ENCODE measurements at places on chromosomes 1 and 21.

- DNase-seq = no peak
Measured at GRCh38 chr1:205920861-205921569, 22.2 kb downstream of the SLC26A9 start.

DNA sequence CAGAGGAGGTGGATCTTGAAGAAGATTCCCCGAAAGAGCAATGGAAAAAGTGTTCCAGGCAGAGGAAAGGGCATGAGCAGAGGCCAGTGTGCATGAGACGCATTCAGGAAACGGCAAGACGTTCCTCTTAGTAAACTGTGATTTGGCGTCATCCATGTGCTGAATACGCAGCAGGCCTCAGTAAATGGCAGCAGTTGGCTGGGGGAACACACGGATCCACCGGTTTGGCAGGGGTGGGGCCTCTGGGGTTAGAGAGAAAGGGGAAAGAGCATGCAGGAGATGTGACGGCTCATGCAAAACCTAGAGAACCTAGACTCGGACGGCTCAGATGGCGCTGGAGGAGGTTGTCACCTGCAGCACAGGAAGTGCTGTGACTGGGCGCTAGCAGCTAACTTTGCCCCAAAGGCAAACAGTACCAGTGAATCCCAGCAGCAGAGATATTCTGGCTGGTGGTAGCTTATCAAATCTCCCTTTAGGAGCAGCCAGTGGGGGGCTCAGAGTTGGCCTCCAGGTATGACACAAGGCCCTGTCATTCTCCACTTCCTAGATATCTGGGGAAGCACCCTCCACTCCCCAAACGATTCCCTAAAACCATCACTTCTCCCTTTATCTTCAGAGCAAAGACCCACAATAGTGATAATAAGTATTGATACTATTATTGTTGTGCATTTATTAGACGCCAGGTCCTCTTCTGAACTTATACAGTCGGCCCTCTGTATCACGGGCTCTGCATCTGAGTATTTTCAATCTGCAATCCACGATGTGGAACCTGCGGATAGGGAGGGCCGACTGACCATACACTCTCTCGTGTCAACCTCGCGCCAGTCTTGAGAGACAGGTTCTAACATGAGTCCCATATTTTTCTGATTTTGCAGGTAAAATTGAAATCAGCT lies 7.6 kb downstream of the LAPTM5 start:
- DNase-seq = peak; percentile 85

DNA sequence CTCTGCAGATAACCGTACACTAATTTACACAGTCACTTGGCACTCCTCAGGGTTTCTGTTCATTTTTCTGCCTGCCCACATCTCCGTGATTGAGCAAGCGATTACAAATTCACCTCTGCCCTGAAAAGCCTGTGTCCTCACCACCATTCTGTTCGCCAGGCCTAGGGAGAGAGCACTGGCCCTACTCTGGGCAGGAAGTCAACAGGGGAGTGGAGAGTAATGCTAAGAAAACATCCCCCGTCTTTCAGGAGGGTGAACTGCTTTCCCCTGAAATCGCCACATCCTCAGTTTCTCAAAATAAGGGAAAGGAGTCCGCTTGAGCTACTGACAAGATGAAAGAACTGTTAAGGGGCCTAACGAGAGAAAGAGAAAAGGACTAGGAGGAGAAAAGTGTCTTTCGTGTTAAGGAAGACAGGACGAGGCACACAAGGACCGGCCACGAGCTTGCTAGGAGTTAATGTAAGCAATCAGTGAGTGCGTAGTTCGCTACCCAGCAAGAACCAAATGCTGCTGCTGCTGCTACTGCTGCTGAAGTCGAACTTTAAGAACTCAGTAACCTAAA lies 632 bp downstream of the PEX19 start:
- DNase-seq = peak; percentile 53

GRCh38 chr1:179353546-179353945 lies 12.2 kb upstream of the AXDND1 start:
- DNase-seq = no peak

DNA sequence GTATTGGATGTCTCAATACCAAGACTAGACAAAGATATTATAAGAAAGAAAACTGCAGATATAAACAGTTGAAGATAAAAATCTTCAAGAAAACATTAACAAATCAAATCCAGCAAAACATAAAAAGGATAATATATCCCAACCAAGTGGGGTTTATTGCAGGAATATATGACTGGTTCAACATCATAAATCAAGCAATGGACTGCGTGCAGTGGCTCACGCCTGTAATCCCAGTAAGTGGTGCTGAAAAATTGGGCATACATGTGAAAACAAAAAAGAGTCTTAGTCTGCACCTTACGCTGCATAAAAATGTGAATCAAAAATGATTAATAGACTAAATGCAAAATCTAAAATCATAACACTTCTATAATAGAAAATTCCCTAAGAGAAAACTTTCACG lies 112.9 kb upstream of the PDE4B start:
- DNase-seq = no peak

- DNase-seq = no peak
Measured at GRCh38 chr1:245611251-245611650, 456.5 kb downstream of the KIF26B start.

GRCh38 chr1:152906023-152906565 lies 2.3 kb upstream of the IVL start:
- DNase-seq = no peak

DNA sequence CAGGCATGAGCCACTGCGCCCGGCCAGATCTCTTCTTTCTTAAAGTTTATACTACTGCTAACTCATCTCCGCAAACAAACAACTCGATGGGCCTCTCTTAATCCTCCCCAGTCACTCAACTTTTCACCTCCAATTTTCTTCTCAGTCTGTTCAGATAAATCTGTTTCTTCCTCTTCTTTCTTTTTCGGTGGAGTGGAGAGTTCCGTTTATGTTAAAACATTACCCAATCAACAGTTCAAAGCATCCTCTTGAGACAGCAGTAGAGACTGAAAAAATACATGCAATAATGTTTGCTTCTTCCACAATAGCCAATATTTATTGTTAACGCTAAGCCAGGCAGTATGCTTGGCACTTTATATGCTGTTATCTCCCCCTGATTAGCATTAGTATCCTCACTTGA lies 1.4 kb upstream of the ANKRD13C start:
- DNase-seq = no peak

DNA sequence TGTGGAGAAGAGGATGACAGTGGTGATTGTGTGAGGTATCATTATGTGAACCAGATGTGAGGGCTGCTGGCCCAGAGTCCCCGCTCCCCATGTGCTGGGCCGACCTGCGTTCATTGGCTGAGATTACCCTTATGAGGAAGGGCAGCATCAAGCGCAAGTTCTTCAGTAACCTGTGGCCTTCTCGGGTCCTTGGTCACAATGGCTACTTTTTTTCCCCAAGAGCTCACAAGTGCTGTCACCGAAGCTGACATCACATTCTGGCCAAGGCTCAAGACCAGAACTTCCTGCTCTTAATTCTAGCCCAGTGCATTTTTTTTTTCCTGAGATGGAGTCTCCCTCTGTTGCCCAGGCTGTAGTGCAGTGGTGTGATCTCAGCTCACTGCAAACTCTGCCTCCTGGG lies 262.9 kb downstream of the RHOU start:
- DNase-seq = no peak

GRCh38 chr1:106751002-106751401 lies 305.5 kb upstream of the PRMT6 start:
- no peak for DNase-seq

GRCh38 chr21:38500073-38500472 lies 1.8 kb upstream of the ERG start:
- no peak for DNase-seq

DNA sequence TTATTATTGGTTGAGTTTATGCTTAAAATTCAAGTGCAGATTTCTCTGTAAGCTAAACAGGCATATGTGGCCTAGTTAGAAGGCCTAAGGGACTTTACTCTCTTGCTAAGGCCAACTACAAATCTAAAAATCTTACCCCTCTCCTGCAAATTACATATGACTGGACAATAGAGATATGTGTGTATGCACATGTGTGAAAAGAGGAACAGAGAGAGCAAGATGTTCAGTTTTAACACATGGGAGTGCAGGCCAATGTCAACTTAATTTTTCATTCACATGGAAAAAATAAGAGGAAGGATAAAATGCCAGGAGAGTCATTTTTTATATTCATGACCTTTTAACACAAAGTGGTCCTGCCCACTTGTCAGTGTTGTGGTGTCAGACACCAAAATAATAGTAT lies 8.5 kb downstream of the OR10K2 start:
- DNase-seq = no peak

DNA sequence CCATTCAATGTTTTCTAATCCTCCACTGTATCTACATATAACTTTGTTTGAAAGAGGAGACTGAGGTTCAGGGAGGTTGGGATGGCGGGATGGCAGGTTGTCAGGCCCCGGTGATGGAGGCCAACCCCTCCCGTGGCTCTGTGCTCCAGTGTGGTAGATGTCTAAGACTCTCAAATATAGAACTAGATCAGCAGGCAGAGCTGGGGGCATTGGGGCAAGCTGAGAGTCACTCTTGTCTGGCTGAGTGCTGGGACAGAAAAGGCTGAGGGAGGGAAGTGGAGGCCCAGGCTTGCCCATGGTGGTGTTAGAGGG lies 1.7 kb downstream of the IL6R start:
- no peak for DNase-seq

GRCh38 chr1:228778961-228779360 lies 43.7 kb downstream of the RHOU start:
- no peak for DNase-seq

GRCh38 chr1:226384040-226384439 lies 23.9 kb downstream of the PARP1 start:
- DNase-seq = no peak

DNA sequence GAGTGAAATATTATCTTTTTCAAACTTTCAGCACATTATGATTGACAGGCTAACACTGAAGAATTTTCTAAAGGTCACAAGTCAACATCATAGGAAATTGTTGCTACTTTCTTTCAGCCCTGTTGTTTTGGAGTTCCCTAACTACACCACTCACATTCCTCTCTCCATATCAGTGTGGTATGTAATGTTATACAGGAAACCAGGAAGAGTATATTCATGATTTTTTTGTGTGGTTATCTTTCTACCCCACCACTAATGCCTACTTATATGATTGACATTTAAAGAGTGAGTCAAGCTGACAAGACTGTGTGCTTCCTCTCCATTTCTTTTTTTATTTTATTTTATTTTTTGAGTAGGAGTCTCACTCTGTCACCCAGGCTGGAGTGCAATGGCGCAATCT lies 47.8 kb upstream of the PRDM2 start:
- DNase-seq = no peak

GRCh38 chr1:213423041-213423440 lies 372.0 kb downstream of the RPS6KC1 start:
- DNase-seq = no peak

- DNase-seq = no peak
Measured at GRCh38 chr1:162087111-162087510, 17.6 kb downstream of the NOS1AP start.

DNA sequence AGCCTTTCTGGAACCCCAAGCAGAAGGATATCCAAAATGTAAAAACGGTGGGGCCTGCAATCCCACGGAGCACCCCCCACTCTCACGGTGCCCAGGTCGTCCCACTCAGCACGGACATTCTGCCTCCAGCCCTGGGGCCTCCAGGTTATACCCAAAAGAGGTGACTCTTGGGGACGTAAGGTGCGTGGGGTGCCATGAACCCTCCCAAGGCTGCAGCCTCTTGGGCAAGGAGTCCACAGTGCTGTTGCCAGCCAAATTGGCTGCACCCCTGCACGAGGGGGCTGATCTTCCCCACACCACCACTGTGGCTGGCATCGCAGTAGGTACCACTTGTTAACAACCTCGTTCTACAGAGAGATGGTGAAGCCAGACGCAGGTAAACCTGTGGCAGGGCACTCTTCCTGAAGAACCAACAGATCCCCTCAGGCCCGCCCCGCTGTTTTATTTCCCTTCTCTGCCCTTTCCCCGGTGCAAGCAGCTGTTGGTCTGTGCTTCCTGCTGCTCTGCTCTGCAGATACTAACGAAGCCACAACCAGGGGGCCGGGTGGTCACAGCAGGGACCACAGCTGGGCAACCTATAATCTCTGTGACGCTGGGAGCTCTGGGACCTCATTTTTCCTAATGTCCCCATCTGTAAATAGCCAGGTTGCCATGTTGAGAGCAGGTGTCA lies 8.7 kb downstream of the TFF3 start:
- DNase-seq = no peak

DNA sequence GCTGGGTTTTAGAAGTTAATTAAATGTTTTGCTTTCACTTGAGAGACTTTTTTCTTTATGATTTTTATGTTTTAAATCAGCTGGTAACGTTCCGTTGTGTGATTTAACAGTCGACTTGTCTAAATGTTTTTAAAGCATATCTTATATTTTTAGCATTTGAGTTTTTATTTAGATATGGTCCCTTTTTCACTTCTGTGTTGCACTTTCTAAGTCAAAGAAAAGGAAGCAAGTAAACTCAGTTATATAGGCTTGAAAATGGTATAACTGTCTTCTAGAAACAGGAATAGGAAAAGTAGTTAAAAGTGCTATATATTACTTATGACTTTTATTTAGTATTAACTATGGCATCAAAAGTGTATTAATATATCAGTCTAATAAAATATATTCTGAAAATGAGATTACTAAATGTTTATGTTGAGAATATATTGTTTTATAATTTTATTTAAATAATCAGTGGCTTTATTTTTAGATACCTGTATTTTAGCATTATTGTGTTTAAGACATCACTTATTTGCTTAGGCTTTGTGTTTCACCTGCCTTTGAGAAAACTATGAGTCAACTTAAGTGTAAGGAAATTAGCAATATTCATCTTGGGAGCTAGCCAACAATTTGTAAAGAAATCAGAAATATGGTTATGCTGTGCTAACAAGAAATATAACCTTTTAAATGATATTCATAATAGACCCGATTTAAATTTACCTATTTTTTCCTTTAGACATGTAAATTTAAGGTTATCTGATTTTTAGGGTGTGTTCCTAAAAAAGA lies 60.5 kb downstream of the RABGAP1L start:
- DNase-seq = no peak

GRCh38 chr1:205677167-205677566 lies 3.1 kb downstream of the SLC45A3 start:
- DNase-seq = no peak

- no peak for DNase-seq
Measured at GRCh38 chr1:91608876-91609275, 108.2 kb downstream of the CDC7 start.

- DNase-seq = no peak
Measured at GRCh38 chr1:180734366-180734765, 102.5 kb downstream of the XPR1 start.
